Foreskin keratinocyte (primary cell): ENCODE measurements at places on chromosomes 1 and 21.

DNA sequence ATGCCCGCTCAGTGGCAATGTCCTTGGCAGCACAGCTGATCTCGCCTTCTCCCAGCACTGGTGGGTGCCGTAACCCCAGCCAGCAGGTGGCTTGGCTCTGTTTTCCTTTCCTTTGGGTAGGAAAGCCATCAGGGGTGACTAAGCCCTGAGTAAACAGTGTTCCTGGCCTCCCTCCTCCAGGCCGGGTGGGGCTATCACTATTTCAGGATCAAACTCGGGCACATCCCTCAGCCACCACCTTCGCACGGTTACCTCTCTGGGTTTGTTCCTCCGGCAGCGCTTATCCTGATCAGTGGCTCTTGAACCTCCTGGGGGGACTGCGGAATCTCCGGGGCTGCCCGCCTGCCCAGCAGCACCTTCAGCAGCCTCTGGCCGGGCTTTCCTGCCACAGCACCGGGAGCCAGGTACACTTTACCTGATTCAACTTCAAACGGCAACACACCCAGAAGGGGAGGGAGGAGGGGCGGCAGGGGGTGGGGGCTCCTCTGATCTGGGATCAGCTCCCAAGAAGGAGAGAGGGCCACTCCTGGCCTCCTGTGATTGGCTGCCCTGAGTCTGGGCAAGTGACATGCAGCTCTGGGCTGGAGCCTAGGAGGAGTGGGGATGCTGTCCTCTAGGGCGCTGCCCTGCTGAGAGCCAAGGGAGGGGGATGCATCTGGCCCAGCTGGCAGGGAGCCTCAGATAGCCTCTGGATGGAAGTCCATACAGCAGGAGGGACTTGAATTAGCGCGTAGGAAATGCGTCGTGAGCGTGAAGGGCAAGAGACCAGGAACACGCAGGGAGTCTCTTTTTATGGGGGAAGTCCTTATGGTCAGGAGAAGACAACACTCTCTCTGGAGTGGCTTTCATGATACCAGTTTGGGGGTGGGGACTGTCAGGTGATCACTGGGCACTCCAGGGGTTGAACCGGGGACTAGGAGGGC lies at the start of gene ASCL5:
TSS of gene ASCL5 (minus strand) at position 353 of the 923 bp plus-strand sequence. CDS start 11,812 bp downstream, outside the sequence.
- peak; percentile 48 for DNase-seq

- DNase-seq: no peak
These were observed 70.1 kb upstream of the EDEM3 start for GRCh38 chr1:184824691-184825323.

- no peak for DNase-seq
These were observed 504.1 kb upstream of the PKN2 start for GRCh38 chr1:88179943-88180342.

GRCh38 chr1:22754824-22755223 lies 44.2 kb downstream of the EPHB2 start:
- no peak for DNase-seq

- peak; percentile 87 for DNase-seq
These were observed 38.2 kb downstream of the PAX7 start for GRCh38 chr1:18668750-18669404.

GRCh38 chr1:10045480-10046355 lies 13.0 kb downstream of the UBE4B start:
- no peak for DNase-seq

- no peak for DNase-seq
These were observed 4.5 kb downstream of the EDARADD start for GRCh38 chr1:236398538-236398937.

GRCh38 chr21:41008974-41009373 lies 159.0 kb upstream of the BACE2 start:
- no peak for DNase-seq

- DNase-seq: no peak
These were observed 12.1 kb downstream of the ADARB1 start for GRCh38 chr21:45086337-45086958.

DNA sequence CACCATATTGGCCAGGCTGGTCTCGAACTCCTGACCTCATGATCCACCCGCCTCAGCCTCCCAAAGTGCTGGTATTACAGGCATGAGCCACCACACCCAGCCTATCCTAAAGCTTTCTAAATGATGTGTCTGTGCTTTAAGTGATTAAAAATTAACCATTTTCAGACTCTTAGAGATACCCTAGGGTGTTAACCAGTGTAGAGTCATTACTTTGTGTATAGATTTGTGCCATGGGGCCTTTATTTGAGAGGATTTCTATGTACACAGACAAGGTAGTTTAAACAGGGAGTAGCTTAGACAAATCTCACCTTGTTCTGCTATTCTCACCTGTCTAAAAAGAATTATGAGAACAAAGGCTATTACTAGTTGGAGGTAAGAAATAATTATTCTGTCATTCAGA lies 12.7 kb upstream of the PLEKHM2 start:
- DNase-seq: no peak

DNA sequence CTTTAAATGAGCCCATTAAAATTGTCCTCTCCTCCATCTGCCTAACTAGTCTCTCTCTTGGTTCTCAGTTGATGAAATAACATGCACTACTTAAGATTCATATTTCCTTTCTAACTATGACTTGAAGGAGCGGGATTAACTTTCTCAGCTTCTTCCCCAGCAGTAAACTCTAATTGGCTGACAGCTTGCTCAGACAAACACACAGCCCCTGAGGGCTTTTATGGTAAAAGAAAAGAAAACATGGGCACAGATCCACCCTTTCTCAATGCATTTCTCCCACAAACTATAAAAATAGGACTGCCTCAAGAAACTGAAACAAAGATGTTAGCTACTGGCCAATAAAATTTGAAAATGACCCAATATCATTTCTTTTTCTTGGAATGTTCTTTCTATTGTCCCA lies 703.1 kb downstream of the ADGRL2 start:
- peak; percentile 69 for DNase-seq

DNA sequence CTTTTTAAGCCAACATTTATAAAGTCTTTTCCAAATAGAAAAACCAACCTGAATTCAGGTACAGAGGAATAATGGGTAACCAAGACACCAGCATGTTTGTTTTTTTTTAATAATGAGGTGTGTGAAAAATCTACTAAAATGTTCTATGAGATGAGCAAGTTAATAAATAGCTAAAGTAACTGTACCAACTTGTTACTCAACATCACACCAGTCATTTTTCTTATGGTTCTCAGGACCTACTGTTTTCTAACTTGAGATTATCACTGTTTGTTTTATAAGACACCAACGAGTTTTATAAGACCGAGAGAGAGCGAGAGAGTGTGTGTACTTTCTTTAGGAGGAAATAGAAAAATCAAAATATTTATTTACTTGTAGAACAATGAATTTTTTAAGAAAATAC lies 12.4 kb downstream of the ELK4 start:
- DNase-seq: no peak

DNA sequence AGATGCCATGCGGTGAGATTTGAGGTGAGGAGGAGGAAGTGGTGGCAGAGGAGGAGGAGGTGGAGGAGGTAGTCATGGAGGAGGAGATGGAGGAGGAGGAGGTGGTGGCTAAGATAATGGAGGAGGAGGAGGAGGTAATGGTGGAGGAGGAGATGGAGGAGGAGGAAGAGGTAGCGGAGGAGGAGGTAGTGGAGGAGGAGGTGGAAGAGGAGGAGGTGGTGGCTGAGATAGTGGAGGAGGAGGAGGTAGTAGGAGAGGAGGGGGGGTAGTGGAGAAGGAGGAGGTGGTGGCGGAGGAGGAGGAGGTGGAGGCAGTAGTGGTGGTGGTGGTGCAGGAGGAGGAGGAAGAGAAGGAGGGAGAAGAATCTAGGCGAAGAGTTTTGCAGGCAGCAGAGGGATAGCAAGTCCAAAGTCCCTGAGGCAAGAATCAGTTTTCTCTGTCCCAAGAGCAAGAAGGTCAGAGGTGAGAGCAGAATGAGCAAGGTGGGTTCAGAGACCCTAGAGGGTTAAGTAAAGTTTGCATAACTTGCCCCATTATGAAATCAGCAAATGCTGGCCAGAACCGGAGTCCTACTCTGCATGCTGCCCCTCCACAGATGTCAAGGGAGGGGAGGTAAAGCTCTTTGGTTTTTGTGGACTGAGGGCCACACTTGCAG lies 38.9 kb upstream of the GNPAT start:
- no peak for DNase-seq

- DNase-seq: peak; percentile 95
These were observed 10.8 kb downstream of the ASAP3 start for GRCh38 chr1:23473037-23473800.

DNA sequence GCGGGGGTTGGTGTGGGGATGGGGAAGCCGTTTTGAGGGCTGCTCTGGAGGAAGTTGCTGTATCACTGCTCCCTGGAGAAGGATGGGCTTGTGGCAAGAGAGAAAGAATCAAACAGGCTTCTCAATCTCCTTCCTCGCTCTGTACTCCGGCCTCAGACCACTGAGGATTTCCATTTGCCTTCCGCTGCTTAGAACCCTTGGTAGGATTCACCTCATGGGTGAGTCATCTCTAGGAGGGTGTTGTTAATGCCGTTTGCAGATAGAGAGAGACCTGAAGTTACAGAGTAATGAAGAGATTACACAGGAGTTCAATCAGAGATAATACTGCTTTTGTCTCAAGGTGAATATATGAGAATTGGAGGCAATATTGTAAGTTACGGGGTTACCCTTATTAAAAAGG lies 15.3 kb downstream of the SLC35F3 start:
- no peak for DNase-seq

- peak; percentile 37 for DNase-seq
These were observed 31.3 kb upstream of the TRABD2B start for GRCh38 chr1:48028218-48029069.

DNA sequence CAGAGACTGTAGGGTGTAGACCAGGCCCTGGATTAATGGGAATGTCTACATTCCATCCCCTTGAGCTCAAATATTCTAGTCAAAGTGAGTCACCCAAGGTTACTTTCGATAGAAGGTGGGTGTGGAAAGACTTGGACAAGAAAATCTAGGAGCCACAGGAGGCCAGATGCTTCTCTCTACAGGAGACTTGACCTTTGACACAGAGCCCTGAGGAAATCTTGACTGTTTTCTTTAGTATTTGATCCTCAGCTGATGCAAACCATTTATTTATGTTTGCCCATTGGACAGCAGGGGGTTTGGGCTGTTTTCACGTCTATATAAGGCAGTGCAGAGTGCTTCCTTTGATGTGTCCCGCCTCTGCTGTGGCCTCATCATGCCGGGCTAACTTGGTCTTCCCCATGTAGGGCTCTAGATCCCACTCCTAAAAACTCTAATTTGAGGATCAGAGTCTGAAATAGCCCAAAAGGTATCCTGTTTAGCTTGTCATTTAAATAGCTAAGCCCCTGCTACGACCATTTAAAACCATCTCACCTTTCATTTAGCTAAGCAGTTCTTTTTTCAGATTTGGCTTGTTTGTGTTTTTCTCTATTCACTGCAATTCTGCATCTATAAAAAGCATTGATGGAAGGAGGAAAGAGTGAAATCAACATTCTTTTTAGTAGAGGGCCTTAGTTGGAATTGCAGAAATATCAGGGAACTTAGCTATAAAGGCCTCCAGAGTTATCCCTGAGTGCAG lies 15.5 kb upstream of the MAP3K7CL start:
- peak; percentile 88 for DNase-seq

- DNase-seq: no peak
These were observed 9.6 kb upstream of the RSBN1 start for GRCh38 chr1:113821916-113822315.
